ENCODE measurements at places on chromosomes 2 and 18.
A peak's percentile ranks its signal among the peaks of the same experiment; 100 is the strongest.

DNA sequence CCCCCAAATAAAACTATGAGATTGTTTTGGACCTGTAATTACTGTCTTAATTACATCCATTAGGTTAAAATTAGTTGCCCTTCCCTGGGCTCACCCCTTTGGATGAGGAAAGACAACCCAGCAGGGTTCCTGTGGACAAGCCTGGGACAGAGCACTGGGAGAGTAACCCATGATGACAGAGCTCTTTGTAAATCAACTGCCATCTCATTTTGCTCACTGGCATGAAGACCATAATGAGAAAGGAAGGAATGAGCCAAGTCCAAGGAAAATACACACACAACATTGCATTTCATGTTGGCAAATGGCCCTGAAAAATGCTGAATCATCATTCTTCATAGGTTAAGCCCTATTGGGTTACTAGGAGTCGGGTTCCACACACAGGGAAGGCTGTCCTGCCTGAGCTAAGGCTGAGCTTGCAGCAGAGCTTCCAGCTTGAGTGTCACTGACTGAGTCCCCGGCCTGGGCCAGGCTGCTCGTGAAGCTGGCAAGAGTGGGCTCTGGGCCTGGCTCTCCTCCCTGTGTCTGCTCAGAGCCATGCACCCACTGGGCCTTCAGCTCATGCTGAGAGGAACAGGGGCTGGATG lies 94.1 kb upstream of the ACAA2 start:
- DNase-seq, result no peak

GRCh38 chr2:10087360-10087759 lies 7.1 kb upstream of the CYS1 start:
- no peak for DNase-seq

DNA sequence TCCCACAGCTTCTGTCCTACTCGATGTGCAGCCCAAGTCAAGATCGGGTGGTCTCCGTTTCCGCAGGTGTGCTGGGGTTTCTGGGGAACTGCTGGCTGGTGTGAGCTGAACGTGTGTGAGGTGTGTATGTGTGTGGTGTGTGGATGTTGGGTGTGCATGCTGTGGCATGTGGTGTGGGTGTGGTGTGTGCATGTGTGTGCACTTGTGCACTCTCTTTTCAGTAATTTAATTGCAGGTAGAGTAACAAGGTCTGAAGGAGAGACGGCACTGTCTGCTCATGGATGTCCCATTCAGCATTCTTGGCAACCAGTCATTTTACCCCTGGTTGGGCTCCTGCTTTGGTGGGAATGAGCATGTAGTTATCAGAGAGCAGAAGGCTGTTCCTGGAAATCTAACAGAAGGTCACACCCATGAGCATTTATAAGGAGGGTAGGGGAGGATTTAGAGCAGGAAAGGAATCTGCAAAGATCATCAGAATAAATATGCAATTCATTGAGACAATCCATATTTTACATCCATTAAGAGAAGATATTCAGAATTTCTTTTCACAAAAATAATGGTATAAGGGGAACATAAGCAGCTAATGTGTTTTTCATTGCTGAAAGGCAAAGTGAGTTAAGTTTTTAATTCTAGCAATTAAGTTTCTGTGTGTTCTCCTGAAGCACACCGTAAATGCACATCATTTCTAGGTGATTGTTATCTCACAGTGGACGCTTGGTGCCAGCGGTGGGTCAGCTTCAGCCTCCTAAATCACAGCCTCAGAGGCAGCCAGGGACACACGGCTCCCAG lies 60.7 kb downstream of the ADI1 start:
- no peak for DNase-seq

GRCh38 chr2:57516698-57517340 lies 529.8 kb upstream of the VRK2 start:
- no peak for DNase-seq

- no peak for DNase-seq
These were observed 187.9 kb upstream of the LHCGR start for GRCh38 chr2:48943436-48943835.

DNA sequence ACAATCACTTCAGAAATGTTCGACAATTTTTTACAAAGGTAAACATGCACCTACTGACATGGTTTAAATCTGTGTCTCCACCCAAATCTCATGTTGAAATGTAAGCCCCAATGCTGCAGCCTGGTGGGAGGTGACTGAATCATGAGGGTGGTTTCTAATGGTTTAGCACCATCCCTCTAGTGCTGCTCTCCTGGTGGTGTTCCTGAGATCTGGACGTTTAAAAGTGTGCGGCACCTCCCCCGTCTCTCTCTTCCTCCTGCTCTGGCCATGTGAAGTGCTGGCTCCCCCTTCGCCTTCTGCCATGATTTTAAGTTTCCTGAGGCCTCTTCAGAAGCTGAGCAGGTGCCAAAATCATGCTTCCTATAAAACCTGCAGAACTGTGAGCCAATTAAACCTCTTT lies 28.3 kb downstream of the MAP3K2 start:
- DNase-seq, result no peak

- no peak for DNase-seq
These were observed at the start of gene UNC80 for GRCh38 chr2:209771474-209772289. Gene UNC80 (plus strand): TSS chr2:209771832. CDS start chr2:209772073, 241 bp downstream.

GRCh38 chr2:166384774-166385173 lies 9.0 kb upstream of the SCN9A start:
- DNase-seq, result no peak

GRCh38 chr2:101395545-101396315 lies 8.4 kb upstream of the CREG2 start:
- no peak for DNase-seq

- DNase-seq, result peak; percentile 23
These were observed 29.8 kb downstream of the TOGARAM2 start for GRCh38 chr2:29010946-29011345.

- no peak for DNase-seq
These were observed 1110.3 kb upstream of the KLHL29 start for GRCh38 chr2:22274661-22275060.

DNA sequence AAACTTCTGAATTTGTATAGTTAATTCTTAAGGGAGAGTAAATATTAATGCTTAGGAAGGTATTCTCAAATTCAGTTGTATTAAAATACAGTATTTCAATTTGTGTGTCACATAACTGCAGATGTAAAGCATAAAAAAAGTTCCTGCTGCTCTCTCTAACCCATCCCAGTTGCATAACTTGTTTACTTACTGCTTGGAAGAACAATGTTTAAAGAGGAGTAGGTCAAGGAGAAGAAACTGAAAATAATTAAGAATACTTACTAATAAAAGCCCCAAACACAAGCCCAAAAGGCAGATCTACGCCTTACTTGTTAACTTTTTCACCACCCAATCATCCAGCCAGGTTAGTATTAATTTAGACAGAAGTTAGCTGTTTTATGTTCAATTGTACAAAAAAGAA lies 81.2 kb downstream of the ORC4 start:
- no peak for DNase-seq

DNA sequence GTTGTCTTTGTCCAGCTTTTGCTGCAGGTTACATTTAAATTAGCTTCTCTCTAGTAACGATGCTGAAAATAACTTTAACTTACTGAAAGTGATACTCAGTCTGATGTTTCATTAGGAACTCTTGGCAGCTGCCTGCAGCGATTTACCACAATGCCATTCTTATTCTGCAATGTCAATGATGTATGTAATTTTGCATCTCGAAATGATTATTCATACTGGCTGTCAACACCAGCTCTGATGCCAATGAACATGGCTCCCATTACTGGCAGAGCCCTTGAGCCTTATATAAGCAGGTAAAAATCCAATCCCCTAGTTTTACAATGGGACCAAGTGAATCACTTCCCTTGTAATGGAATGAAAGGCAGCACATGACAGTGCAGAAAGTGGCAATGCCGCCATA lies 16.3 kb upstream of the MFF start:
- no peak for DNase-seq

DNA sequence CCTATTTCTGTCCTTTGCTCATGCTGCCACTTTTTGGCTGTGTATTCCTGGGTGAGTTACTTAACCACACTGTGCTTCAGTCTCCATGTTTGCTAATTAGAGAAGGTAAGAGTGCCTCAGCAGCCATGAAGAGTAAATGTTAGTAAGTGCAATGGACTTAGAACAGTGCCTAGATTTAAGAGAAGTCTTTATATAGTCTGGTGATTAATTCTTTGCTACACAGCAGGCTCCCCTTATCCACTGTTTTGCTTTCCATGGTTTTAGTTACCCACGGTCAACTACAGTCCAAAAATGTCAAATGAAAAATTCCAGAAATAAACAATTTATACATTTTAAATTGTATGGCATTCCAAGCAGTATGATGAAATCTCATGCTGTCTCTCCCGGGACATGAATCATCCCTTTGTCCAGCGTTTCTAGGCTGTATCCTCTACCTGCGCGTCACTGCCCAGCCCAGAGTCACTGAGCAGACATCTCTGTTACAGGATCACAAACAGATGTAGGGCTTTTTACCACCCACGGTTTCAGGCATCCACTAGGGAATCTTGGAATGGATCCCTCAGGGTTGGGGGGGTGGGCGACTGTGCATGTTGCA lies 91.0 kb downstream of the CTIF start:
- no peak for DNase-seq

DNA sequence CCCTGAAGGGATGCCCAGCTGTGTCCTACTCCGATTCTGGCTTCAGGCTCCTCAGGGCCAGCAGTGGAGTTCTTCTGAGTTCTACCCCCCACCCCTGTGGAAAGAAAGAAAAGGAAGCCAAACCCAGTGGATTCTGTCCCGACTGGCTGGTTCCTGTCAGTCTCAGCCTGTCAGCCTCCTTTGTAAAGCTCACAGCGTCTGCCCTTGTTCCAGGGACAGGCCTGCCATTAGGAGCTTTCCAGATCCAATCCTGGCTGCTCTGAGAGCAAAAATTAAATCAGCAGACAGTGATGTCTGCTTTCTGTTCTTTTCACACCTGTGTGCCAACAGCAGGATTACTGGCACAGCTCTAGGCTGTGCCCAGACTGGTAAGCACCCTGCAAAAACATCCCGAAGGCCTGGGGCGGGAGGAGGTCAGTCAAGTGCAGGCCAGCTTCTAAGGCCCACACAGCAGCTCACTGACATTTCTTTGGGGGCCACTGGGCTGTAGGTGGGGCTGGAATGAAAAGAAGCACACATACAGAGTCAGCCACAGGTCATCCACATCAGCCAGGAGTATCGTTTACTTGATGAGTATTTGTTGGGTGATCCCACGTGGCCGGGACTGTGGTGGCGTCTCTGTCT lies 69.1 kb downstream of the EHD3 start:
- no peak for DNase-seq

GRCh38 chr18:36580874-36581750 lies 247.7 kb downstream of the TPGS2 start:
- no peak for DNase-seq

DNA sequence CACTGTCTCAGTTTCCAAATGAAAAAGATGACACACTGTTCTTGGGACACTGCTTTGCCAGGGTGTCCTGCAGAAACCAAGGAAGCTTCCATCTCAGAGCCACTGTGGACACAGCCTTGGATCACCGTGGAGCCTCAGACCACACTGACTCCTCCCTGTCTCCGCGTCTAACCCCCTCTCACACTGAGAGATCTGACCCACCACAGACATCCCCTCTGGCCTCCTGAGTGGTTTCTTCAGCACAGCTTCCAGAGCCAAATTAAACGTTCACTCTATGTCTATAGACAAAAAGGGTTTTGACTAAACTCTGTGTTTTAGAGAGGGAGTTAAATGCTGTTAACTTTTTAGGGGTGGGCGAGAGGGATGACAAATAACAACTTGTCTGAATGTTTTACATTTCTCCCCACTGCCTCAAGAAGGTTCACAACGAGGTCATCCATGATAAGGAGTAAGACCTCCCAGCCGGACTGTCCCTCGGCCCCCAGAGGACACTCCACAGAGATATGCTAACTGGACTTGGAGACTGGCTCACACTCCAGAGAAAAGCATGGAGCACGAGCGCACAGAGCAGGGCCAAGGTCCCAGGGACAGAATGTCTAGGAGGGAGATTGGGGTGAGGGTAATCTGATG lies 113.4 kb upstream of the PKDCC start:
- no peak for DNase-seq

GRCh38 chr2:11691076-11691660 lies 21.2 kb upstream of the NTSR2 start:
- no peak for DNase-seq

DNA sequence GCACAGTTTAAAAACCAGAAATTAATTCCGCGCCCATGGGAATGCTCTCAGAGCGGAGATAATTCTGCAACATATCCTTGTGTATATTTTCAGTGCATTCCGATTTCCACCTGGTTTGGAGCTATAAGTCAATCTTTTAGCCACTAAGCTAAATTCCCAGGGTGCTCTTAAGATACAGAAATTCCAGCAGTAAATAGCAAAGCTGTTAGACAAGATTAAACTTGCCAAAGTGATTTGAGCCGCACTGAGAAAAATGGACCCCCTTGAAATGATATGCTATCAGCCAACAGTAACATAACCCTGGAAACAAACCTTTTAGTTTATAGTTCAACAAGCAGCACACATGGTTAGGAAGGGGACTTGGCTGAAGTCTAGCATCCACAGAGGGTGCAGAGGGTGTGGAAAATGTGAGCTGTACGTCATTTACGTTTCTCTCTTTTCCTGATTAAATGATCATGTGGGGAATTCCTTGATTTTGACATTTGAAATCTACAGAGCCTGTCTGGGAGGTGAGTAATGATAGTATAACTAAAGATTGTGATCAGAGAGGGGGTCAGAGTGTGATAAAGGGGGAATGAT lies 99.8 kb upstream of the COPS8 start:
- no peak for DNase-seq

Data from activated T-helper 1 cell treated with Interleukin-2 at 50 U/mL for 16 hours (primary cell).